ENCODE measurements at places on chromosomes 1 and 21.

DNA sequence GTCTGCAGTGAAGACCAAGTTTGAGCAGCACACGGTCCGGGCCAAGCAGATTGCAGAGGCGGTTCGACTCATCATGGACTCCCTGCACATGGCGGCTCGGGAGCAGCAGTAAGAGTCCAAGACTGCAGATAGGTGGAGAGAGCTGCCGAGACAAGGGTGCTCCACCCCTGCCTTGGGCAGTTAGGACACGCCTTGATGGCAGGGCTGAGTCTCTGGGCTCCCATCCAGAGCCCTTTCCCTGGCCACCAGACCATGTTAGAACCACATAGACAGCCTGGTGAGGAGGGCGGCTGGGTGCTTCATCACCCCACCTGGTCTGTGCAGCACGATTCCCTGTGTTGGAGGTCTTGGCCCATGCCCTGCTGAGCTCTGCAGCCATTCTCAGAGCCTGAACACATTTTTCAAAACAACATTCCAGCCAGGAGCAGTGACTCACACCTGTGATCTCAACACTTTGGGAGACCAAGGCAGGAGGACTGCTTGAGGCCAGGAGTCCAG, 17.3 kb upstream of the MIIP start:
- no peak for DNase-seq

DNA sequence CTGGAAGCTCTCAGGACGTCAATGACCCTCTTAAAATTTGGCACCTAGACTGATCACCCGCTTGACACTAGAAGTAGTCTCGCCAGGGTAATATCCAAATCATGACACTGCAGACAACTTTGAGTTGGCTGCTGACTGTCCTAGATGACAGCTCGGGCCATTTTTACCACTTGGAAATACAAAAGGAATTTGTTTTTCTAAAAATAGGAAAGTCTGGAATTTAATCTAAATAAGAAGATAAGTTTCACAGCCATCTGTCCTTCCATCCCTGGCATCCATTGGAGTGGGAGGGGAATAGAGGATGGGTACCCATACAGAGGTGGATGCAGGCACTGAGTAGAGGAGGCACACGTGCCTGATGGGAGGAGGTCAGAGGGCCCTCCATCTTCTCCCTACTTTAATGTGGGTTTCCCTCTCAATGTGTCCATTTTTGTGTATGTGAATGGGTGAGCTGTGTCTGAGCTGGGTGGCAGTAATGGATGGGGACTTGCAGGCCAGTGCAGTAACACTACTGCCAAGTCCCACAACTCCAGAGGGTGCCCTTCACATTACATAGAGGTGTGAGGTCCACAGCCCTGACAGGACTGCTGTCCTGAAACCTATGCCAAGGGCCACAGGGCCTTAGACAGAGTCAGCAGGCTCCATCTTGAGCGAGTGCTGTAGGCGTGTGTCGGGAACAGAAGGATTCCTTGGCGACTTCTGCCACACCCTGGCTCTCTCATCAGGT, 104.8 kb upstream of the IPO9 start:
- no peak for DNase-seq

DNA sequence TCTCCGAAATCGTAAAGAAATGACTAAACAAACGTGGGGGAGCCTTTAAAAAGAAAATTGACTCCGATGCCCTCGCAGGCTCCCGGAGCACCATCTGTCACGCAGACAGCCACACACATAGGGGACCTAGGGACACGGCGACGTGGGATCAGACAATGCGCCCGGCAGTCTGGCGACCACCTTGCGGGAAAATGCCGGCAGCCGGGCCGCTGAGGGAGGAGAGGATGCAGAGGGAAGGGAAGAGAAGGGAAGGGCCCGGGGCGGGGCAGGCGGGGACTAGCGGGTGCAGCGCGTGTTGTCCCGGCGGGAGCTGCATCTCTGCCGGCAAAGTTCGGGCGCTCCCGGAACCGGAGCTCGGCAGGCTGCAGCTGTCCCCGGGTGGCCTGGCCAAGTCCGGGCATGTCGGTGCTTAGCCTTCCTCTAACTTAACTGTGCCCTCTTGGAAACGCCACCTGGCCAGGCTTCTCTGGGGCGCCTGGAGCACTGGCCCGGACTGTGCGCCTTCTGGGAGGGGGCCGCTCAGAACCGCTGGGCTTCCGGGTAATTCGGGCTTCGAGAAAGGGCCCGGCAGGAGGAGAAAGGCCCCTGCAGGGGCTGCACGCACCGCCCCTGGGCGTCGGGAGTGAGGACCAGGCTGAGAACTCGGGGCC, 1.8 kb downstream of the NHLH2 start:
- no peak for DNase-seq

- DNase-seq = no peak
Measured at GRCh38 chr1:241869022-241869421, 21.0 kb downstream of the EXO1 start.

GRCh38 chr1:24952413-24952841, 22.4 kb upstream of the RUNX3 start:
- no peak for DNase-seq

GRCh38 chr21:42847051-42847707, 32.2 kb downstream of the WDR4 start:
- DNase-seq = no peak

DNA sequence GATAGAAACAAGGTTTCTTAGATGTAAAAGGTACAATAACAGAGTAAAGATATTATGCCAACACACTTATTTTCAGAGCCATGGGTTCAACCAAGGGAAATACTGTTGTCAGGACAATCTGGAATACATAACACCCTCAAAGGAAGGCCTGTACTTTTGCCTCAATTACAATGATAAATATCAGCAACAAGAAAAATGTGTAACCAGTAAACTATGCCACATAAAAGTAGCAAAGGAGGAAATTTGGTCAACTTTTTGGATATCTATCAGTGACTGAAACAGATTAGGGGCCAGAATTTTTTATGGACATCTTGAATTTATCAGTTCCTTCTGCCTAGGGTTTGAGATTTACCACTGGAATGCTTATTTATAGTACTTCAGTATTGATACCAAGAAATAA, 24.6 kb upstream of the RAP1GAP start:
- DNase-seq = no peak

- peak; percentile 16 for DNase-seq
Measured at GRCh38 chr1:117754061-117754969, 148.5 kb downstream of the TENT5C start.

DNA sequence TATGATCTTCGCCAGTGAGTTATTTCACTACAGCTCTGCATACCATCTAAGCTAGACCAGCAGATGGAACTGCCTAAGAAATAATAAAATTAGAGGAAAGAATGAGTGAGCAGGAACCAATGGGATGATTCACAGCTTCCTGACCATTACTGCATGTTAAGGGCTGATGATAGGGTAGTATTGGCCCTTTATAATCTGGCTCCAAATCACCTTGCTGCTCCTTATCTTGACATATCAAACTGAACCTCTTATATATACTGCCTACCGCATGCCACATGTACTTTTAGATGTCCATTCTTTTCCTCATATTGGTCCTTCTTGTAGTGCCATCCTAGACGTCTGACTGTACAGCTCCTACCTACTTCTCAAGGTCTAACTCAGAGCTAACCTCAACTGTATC, 524.4 kb downstream of the DPYD start:
- DNase-seq = no peak

DNA sequence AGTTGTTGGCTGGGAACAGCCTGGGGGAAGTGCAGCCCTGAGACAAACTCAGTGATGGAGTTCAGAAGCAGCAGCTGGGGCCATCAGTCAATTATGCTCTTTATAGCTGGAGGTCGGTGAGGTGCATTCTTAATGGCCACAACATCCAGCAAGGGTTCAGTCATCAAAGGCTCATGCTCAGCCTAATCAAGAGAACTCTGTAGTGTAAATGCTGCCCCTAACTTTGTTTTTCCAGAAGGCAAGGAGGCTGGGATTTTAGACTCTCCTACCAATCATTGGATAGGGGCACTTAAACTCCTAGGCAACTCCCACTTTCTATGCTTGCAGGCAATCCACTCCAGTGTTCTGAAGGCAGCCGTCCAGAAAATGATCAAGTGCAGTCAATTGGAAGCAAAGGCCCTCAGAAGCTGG, 15.0 kb upstream of the RGS4 start:
- DNase-seq = no peak
